Body of pancreas (tissue), 4 donors: ENCODE measurements at places on chromosomes 16 and 17.

DNA sequence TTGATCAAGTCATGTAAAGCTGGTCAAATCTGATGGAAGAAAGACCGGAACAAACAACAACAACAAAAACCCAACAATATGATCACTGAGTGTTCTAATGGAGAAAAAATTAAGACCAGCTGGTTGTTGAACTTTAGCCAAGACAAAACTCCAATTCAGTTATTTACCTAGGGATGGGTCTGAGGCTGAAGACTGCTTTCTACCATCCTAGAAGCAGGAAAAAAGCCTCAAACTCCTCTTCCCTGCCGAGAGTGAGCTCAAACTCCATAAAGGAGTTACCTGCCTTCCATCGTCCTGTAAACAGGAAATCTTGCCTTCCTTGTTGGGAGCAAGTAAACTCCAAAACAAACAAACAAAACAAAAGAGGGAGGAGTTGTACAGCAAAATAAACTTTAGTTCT is 23.1 kb upstream of the TMEM98 start:
- DNase-seq: no peak

DNA sequence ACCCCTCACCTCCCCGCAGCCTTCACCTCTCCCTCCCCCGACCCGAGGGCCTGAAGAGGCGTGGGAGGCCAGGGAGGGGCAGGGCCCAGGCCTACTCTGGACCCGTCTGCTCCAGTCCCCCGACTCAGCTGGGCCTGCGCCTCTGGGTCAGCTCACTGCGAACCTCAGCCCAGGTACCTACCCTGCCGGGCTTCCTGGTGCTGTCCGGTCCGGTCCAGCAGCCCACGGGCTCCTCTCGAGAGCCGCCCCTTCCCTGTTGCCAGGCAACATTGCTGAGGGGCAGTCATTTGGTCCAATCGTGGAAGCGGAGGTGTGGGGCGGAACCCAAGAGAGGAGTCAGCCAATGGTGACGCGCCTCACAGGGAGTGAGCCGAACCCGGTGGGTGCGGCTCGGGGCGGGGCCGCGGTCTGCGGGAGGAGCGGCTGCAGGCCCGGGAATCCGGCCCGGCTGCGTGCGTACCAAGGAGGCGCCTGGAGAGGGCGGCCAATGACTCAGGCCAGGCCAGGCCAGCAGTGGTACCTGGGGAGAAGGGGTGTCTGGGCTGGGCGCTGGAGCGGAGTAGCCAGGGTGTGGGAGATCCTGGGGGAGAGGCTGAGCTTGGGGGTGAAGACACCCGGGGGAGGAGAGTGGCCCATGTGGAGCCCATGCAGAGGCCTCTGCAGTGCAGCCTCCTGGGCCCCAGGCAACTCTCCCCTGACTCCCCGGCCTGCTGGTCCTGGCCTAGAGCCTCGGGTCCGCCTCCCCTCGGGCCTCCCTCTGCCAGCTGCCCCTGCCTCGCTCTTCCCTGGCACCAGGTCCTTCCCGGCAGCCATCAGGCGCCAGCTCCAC is at the start of gene MEAK7:
Gene MEAK7, minus strand, starts transcription at position 240 of the 829 bp plus-strand sequence. CDS start 6,573 bp downstream, outside the sequence.
- peak; percentile 99 for DNase-seq

DNA sequence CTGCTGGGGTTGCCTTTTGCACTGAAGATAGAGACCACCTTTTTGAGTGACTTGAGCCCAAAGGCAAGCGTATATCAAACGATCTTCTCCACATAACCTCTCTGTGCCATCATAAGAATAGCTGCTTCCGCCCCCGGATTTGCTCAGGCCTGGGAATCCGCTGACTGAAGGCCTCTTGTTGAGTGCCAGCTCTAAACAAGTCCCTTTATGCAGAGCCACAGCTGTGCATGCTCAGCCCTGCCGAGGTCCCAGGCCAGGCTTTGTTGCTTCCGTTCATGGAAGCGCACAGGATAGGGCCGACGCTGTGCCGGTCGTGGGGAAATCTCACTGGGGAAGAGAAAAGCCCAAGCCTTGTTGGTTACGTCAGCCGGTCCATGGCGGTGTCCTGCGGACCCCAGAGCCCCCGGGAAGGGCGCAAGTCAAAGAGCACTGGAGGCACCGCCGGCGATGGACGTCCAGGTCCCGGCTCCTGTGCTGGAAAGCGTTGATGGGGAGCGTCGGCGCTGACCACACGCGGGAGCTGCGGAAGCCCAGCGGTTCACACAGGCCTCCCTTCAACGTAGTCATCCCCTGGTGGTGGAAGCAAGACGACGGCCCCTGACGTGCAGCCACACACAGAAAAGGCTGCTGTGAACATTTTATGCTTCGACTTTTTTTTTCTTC is 23.5 kb upstream of the RPL13 start:
- DNase-seq: no peak

DNA sequence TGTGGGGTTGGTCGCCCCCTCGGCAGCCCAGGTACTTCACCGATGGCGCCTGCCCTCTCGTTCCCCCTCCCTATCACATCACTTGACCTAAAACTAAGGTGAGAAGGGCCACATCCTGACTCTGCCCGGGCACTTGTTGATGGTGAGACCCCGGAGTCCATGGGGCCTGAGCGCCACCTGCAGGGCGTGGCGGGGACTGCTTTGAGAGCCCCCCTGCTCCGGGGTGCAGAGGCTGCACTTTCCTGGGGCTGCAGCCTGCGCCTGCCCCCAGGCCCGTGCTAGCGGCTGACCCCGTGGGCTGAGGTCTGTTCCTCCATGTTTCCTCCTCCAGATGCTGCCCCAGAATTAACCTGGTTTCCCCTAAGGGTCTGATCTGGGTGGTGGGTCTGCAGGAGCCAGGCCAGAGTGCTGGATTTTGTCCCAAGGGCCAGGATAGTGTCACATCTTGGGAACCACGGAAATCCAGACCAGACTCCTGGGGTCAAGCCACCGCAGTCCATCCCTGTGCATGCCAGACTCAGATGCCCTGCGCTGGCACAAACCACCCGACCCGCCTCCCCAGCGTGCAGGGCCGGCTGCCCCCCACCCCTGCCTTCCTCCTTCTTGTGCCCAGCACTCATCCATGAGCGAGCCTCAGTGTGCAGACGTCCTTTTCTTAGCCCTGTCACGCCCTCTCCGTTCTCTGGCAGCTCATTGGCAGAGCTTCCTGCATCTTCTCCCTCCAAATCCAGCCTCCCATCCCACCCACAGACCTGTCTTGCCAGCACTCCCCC is 2.7 kb downstream of the NDUFAF8 start:
- DNase-seq: peak; percentile 55

DNA sequence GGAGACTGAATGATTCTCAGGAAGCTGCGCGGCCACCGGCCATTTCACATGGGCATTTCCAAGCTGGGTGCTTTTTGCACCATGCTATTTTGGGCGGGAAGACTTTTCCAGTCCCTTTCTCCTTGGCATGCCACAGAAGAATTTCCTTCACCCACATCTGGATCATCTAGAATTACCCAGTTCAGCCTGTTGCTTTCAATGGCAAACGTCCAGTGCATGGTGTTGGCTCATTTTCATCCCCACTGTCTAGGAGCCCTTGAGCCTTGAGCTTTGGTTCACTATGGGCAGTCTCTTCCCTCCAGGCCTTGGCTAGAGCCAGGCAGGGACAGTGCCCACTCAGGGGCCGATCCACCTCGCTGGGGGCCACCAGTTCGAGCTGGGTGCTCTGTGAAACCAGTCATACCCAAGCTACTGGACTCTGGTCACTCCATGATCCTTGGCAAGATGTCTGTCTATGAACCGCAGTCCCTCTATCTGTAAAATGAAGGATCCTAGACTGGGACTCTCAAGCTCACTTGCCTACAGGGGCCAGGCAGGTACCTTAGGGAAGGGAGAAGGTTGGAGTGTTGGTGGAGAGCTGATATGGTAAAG is 71.1 kb downstream of the CYLD start:
- DNase-seq: no peak

DNA sequence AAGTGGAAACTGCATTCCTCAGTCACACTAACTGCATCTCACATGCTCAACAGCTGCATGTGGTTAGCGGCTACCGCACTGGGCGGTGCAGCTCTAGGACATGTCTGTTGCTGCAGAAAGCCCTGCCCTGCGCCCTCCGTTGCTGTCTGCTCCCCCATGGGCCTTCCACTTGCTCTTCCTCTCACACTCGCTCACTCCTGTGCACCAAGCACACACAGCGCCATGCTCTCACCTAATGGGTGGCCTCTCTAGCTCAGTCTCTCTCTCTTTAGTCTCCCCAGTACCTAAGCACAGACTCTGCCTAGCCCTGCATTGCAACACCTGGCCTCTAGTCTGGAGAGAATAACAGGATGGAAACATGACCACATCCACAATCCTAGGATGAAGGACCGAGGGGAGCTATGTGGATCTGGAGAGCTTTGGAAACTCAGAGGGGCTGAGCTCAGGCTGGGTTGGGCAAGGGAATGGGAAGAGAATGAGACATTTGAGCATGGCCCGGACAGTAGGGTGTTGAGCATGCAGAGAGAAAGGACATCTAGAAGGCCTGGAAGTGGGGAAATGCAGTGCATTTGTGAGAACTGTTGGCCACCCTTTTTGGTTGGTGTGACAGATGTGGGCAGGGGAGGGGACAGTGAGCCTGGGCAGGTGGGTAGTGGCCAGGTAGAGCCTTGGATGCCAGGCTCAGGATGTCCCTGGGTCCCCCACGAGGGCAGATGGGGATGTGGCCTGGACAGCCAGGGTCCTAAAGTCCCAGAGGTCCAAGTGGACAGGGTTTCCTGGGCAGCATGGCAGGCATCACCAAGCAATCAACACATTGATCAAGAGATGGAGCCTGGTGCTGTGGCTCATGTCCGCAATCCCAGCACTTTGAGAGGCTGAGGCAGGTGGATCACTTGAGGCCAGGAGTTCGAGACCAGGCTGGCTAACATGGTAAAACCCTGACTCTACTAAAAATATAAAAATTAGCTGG is 16.1 kb downstream of the SGCA start:
- no peak for DNase-seq

DNA sequence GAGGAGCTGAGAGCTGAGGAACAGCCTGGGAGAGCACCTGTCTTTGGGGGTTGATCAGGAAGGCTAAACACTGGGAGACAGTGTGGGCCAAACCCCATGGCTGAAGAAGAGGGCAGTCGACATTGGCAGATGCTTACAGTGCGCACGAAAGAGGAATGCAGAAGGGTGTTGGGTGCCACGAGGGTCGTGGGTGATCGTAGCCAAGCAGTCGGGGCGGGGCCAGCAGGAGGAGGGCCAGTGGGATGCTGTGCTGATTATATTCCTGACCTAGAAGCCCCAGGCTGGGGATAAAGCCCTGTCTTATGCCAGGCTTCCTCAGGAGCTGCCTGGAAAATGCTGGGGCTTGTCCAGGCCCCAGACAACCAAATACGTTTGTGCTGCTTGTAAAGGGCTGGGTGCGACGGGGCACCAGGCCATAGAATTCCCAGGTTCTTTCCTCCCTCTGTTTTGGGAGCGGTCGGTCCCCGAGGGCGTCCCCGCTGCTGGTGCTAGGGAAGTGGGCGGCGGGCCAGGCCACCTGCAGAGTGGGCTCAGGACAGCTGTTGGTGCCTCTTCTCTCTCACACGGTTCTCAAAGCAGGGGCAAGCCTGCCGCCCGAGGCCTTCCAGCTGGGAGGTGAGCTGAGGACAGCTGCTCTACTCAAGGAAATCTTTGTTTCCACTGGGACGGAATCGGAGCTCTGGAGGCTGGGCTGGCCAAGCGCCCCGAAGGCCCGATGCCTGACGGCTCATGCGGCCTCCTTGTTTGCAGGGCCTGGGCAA is 10.0 kb downstream of the C1QTNF1 start:
- DNase-seq: no peak

DNA sequence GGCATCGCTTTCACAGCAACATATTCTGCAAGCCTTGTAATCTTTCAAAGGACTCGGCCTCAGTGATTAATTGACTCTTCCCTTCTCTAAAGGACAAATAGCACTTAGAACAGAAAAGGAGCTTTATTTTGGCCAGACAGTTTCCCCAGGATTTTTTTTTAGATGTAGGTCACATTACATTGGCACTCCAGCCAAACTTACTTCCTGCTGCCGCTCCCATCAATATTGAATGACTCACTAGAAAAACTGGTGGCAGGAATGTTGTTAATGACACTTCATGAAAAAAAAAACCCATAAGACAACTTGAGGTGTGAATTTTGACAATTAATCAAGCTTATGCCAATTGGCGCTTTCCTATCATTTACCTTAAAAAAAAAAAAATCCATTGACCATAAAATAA is 432.6 kb downstream of the TOX3 start:
- DNase-seq: peak; percentile 15

- DNase-seq: no peak
These were observed 6.9 kb downstream of the HERPUD1 start for GRCh38 chr16:56938664-56939513.

DNA sequence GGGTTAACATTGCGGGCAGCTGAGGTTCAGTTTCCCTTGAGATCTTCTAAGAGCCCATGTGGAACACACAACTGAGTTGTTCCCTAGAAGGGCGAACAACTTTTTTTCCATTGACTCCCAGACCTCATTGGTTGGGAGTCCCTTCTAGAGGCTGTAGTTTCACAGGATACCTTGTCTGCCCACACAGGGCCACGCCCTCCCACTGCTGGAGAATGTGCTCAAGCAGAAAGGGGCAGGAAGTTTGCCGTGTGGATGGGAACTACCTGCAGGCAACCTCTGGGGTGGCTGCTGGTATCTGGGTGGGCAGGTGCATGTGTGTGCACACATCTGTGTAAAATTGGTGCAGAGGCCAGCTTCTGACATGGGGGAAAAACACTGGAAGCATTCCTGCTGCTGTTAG is 178.8 kb upstream of the PSMD7 start:
- no peak for DNase-seq

- DNase-seq: no peak
These were observed 128.5 kb downstream of the SPACA3 start for GRCh38 chr17:33120103-33120502.

GRCh38 chr16:73998707-73999106 is 297.9 kb upstream of the PSMD7 start:
- no peak for DNase-seq

- DNase-seq: no peak
These were observed 61.0 kb downstream of the ABHD15 start for GRCh38 chr17:29505836-29506235.

DNA sequence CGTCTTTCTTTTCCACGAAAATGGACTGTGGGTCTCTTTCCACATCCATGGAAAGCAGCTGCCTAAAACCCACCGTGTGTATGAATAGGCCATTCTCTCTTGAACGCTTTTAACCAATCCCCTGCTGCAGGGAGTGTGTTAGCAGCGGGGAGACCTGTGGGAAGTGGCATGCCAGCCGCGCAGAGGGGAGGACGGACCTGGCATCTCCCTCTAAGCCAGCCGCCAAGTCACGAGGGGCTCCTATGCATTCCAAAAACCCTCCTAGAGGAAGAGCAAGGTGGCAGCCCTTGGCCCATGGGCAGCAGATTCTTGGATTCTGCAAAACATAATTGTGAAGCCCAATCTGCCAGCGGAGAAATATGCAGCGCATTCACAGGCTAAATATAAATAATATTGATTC is 15.4 kb downstream of the RBFOX3 start:
- no peak for DNase-seq

GRCh38 chr16:14286368-14287230 is 215.5 kb downstream of the MRTFB start:
- DNase-seq: no peak
